ENCODE measurements at places on chromosomes 6 and 20. TPM values are rescaled to one million over a fixed set of nuclear protein-coding genes. Genes with fewer than 3 reads are reported as not detected.

GRCh38 chr6:90159452-90159851, 137.2 kb downstream of the BACH2 start:
- DNase-seq, result no peak

The NT5E gene
- 7.6 TPM for total RNA-seq

The ID4 gene
- 86.5 TPM for total RNA-seq

- DNase-seq, result no peak
Measured at GRCh38 chr20:2118783-2119182, 17.2 kb downstream of the STK35 start.

DNA sequence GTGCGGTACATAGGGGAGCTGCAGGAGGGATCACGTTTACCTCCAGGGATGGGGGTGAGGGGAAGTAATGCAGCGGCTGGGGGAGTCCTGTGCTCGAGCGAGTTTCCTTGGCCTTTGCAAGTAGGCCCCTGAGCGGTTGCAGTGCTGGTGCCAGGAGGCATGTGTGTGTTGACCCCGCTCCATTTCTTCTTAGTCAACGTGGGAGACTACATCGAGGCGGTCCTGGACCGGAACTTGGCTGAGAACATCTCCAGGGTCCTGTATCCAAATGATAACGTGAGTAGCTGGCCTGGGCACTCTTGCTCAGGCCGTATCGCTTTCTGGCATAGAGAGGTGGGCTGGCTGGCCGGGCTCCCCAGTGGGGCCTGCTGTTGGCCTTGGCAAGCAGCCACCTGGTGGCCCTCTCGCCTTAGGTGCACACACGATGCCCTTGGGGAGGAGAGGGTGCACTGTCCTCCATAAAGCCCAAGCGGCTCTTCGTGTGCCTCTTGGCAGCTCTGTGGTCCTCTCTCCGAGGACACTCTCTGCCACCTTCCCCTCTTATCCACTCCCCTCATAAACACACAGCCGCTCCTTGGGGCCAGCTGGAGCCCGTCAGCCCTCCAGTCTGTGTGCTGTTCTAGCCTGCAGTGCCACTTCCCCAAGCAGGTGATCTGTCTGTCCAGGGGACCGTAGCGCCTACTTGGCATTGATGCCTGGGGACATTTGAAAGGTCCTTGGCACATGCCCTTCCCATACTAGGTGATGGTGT, 29.3 kb downstream of the PYGB start:
- DNase-seq, result no peak

The RAET1L gene
- total RNA-seq, result not detected

The EGFL8 gene
- total RNA-seq, result 7.0 TPM

DNA sequence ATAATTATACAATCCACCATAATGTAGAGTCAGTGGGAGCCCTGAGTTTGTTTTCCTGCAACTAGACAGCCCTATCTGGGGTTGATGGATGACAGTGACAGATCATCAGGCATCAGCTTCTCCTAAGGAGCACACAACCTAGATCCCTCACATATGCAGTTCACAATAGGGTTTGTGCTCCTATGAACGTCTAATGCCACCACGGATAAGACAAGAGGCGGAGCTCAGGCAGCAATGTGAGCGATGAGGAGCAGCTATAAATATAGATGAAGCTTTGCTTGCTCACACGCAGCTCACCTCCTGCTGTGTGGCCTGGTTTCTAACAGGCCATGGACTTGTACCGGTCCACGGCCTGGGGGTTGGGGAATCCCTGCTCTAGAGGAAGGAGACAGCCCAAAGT, 25.9 kb downstream of the EDEM2 start:
- DNase-seq, result no peak

The LAMP5 gene
- 2.9 TPM for total RNA-seq

- DNase-seq, result no peak
Measured at GRCh38 chr6:37866590-37867507, 47.3 kb downstream of the ZFAND3 start.
